ENCODE measurements at places on chromosomes 13 and 19.

GRCh38 chr13:100176801-100177400 is 88.0 kb downstream of the PCCA start:
- H3K4me1 ChIP-seq: peaks cover 16% of the 10 kb centered on the region
- no peaks in the 10 kb centered on the region for H3K36me3 ChIP-seq
- no peaks in the 10 kb centered on the region for H3K27me3 ChIP-seq
- DNase-seq: no peak
- no peak overlapping the region for H3K27ac ChIP-seq
- H3K4me3 ChIP-seq: no peak overlapping the region

DNA sequence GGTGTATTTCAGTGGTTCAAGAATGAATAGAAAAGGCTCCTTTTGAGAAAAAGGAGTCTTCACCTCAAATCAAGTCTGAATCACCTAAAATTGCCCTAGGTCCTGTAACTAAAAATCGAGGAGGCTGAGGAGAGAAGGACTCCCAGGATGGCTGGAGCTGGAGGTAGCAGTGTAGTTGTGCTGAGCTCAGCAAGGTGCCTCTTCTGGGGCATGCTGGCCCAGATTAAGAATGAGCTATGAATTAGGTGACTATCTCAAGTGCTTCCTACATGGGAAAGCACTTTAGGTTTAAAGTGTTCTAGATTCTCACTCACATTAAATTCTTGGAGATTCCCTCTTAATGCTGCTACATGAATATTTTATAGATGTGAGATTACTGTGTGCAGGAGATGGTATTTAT is 28.8 kb upstream of the KL start:
- DNase-seq: no peak
- H3K4me1 ChIP-seq: no peaks in the 10 kb centered on the region
- no peak overlapping the region for H3K4me3 ChIP-seq

DNA sequence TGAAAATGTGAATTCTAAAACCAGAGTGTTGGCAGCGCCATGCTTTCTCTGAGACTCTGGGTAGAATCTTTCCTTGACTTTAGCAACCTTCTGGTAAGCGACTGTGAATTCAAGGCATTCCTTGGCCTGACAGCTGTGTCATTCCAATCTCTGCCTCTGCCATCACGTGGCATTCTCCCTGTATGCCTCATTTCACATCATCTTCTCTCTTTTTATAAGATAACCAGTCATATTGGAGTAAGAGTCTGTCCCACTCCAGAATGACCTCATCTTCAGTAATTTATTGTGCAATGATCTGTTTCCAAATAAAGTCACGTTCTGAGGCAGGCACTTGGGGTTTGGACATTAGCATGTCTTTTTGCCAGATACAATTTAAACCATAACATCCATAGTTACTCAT is 103.4 kb upstream of the POSTN start:
- no peaks in the 10 kb centered on the region for H3K27me3 ChIP-seq
- no peak for DNase-seq
- no peaks in the 10 kb centered on the region for H3K36me3 ChIP-seq

DNA sequence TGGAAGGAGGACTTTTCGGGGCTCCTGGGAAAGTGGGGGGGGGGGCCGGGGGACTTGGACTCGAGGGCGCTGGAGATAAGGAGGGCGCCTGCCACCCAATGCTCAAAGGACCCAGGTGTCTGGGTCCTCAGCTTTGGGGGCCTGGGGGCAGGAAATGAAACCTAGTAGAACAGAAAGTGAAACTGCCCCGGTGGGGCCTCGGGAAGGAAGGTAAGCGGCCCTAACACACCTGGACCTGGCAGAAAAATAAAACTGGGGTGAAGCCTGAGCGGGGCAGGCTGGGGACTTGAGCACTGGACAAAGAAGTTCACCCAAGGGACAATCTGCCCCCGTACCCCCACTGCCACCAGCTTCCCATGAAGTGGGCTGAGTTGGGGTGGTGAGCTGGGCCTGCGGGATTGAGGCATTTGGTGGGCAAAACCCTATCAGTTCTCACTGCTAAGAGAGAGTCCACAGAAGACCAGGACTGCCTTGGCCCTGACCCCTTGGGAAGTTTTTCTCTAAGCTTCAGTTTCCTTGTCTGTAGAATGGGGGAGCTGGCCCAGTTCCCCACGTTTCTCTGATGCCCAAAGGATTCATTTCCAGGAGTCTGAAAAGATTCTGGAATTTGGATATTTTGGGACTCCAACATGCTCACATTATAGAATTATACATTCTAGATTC is 2.3 kb downstream of the PRKD2 start:
- H3K4me3 ChIP-seq: peak overlapping the region; percentile 97
- H3K36me3 ChIP-seq: peaks cover 2% of the 10 kb centered on the region
- peak overlapping the region; percentile 94 for H3K27ac ChIP-seq
- DNase-seq: no peak
- H3K4me1 ChIP-seq: peaks cover 42% of the 10 kb centered on the region

Measured in T-helper 17 cell (primary cell).